Body of pancreas (tissue), 4 donors: ENCODE measurements at places on chromosomes 5 and 9. TPM values are rescaled to one million over a fixed set of nuclear protein-coding genes. Genes with fewer than 3 reads are reported as not detected.

The PCDHAC2 gene
- 1.6 TPM for total RNA-seq

The PCDHB1 gene
- total RNA-seq, result 0.66 TPM

The TRIM52 gene
- 26.0 TPM for total RNA-seq

The AJM1 gene
- 13.2 TPM for total RNA-seq

The SOHLH1 gene
- total RNA-seq, result not detected

The FYB1 gene
- total RNA-seq, result 3.0 TPM

The OSMR gene
- total RNA-seq, result 22.4 TPM

The EGR1 gene
- 139 TPM for total RNA-seq

The ANKRD31 gene
- 0.33 TPM for total RNA-seq

The NFIB gene
- 47.0 TPM for total RNA-seq

- DNase-seq, result no peak
- H3K4me1 ChIP-seq, result no peaks in the 10 kb centered on the region
- H3K27me3 ChIP-seq, result no peaks in the 10 kb centered on the region
- no peak overlapping the region for H3K27ac ChIP-seq
Measured at GRCh38 chr5:17163221-17163620, 54.2 kb upstream of the BASP1 start.

GRCh38 chr5:167709625-167710024 is 581.8 kb upstream of the WWC1 start:
- H3K27ac ChIP-seq, result no peak overlapping the region
- no peaks in the 10 kb centered on the region for H3K4me1 ChIP-seq
- no peak overlapping the region for H3K4me3 ChIP-seq
- no peaks in the 10 kb centered on the region for H3K36me3 ChIP-seq

- no peaks in the 10 kb centered on the region for H3K4me1 ChIP-seq
- peak; percentile 54 for DNase-seq
- no peak within 1 kb of the TSS for H3K27ac ChIP-seq
Measured at GRCh38 chr5:141349917-141350619, at the start of gene PCDHGB1. Gene PCDHGB1, plus strand, starts transcription at chr5:141350099. Its CDS starts 162 bp downstream, at chr5:141350261.

DNA sequence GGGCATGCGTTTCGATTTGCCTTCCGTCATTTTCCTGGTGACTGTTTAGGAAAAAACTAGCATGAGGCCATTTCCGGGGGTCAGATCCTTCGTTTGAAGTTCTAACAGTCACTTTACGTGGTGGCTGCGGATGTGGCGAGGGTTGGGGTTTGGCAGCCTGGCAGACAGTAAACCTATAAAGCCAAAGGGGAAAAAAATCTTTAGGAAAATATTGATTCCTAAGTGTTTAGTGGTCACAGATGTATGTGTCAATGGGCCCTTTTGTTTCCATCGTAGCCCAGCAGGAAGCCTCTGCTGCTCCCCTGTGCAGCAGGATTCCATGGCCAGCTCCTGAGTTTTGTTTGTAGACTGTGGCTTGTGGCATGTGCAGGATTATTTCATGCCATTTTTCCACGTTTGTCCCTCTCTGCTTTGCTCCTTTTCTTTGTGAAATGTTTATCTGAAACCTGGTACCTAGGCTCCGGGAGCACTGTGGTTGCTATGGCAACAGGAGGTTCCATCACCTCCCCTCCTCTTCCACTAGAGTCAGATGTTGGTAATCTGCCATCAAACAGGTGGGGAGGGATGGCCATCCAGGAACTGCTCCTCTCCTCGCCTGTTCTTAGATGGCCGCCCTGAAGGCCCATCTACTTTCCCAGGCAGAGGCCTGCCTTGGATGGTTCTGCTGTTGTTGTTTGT is 202.3 kb downstream of the AOPEP start:
- DNase-seq, result no peak
- peaks cover 3% of the 10 kb centered on the region for H3K4me1 ChIP-seq
- H3K27me3 ChIP-seq, result no peaks in the 10 kb centered on the region
- no peaks in the 10 kb centered on the region for H3K36me3 ChIP-seq

DNA sequence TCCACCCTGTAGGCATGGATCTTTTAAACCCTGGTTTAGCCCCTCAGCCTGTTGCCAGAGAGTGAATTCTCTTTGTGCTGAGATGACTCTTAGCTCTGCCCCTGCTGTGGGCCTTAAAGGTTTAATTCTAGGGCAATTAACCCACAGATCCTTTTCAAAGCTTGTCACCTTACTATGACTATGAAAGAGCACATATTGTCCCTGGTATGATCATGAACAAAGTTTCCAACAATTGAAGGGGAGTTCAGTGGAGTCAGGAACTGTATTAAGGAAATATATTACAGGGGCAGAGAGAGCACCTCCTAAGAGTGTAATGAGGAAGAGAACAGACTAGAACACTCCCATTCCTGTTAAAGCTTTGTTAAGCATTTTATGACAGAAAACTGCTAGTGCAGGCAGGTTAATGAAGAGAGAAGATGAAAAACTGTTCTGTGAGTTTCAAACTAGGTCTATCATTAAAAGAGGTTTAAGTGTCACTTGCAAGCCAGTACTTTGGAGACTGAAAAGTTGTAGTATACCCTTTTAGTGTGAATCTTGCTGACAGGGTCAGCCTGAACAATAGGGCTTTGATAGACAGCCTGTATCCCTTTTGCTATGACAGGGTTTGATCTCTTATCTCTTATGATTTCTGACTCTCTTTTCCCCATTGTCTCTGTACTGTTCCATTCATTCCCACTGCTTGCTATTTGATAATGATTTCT is 104.2 kb upstream of the ELL2 start:
- DNase-seq, result no peak
- H3K4me1 ChIP-seq, result no peaks in the 10 kb centered on the region
- no peaks in the 10 kb centered on the region for H3K27me3 ChIP-seq
- H3K4me3 ChIP-seq, result no peak overlapping the region

DNA sequence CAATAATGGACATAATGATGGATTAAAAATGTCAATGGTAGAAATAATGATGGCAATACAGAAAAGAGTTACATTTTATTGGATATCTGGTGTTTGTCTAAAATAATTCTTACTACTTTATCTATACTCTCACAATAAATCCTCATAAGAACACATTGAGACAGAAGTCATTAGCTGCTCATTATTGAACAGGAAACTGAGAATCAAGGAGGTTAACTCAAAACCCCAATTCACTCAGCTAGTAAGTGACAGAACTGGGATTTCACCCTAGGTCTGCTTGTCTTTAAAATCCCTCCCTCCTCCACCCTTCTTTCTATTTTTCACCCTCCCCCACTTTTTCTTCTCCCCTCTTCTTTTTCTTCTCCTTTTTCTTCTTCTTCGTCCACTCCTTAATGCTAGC is 285.8 kb upstream of the TNC start:
- no peaks in the 10 kb centered on the region for H3K4me1 ChIP-seq
- H3K36me3 ChIP-seq, result no peaks in the 10 kb centered on the region
- DNase-seq, result no peak
- no peak overlapping the region for H3K4me3 ChIP-seq
- no peak overlapping the region for H3K27ac ChIP-seq

GRCh38 chr5:170617533-170618490 is 114.0 kb downstream of the KCNIP1 start:
- no peak for DNase-seq
- no peaks in the 10 kb centered on the region for H3K36me3 ChIP-seq
- no peaks in the 10 kb centered on the region for H3K27me3 ChIP-seq
- H3K27ac ChIP-seq, result no peak overlapping the region
- H3K4me3 ChIP-seq, result no peak overlapping the region

DNA sequence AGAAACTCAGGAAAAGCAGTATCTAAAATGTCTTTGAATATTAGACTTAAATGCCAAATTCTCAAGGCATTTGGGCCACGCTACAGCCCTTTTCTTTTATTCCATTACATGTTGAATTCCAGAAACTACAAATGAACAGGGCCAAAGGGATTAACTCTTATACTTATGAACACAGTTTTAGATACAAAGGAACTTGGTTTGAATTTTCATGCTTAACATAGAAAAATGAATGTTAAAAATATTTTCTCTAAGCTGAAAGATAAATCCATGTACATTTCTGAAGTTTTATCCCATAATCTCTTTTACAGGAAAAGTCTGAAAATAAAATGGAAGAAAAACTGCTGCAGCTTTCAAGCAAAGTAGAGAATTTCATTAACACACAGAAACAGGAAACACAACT is 56.8 kb downstream of the FAM81B start:
- H3K4me3 ChIP-seq, result no peak overlapping the region
- H3K4me1 ChIP-seq, result no peaks in the 10 kb centered on the region
- H3K36me3 ChIP-seq, result no peaks in the 10 kb centered on the region
- H3K27ac ChIP-seq, result no peak overlapping the region
- no peaks in the 10 kb centered on the region for H3K27me3 ChIP-seq
- no peak for DNase-seq

DNA sequence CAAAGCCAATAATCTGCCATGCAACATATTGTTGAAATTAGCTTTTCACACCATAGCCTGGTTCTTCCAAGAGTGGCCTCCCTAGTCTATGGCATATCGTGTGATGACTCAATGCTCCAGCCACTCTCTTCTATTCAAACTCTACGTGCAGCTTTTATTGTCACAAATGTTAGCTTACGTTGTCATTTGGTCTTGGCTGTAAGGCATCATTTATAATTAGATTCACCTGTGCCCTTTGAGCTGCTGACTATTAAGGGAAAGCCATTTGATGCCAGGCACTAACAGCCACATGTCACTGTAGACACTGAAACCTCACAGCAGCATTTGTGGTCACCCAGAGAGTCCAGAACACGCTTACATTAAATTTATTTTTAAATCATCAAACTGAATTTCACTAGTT is 66.8 kb downstream of the APBA1 start:
- no peak overlapping the region for H3K27ac ChIP-seq
- no peak overlapping the region for H3K4me3 ChIP-seq
- no peaks in the 10 kb centered on the region for H3K36me3 ChIP-seq
- no peak for DNase-seq

GRCh38 chr9:138062196-138062595 is 184.6 kb downstream of the CACNA1B start:
- H3K27ac ChIP-seq, result no peak overlapping the region
- no peak for DNase-seq
- no peaks in the 10 kb centered on the region for H3K4me1 ChIP-seq
- no peaks in the 10 kb centered on the region for H3K27me3 ChIP-seq
- H3K36me3 ChIP-seq, result no peaks in the 10 kb centered on the region
- no peak overlapping the region for H3K4me3 ChIP-seq

DNA sequence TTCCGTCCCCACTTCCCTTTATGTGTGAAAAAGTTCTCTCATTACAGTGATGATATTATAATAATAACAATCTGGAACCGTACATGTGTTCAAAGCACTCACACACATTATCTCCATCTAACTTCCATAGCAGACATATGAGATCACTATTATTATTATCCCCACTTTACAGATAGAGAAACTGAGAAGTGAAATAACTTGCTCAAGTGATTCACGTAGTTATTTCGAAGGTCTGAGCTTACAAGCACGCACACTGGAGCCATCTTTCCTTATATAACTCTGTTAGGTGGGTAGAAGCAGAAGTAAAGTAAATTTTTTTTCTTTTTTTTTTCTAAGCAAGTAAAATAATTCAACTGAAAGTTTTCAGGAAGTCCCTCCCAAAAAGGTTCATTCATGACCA is 62.9 kb upstream of the PTGER4 start:
- no peak overlapping the region for H3K4me3 ChIP-seq
- peak overlapping the region; percentile 49 for H3K27ac ChIP-seq
- H3K36me3 ChIP-seq, result no peaks in the 10 kb centered on the region
- no peak for DNase-seq
- no peaks in the 10 kb centered on the region for H3K27me3 ChIP-seq
- no peaks in the 10 kb centered on the region for H3K4me1 ChIP-seq

DNA sequence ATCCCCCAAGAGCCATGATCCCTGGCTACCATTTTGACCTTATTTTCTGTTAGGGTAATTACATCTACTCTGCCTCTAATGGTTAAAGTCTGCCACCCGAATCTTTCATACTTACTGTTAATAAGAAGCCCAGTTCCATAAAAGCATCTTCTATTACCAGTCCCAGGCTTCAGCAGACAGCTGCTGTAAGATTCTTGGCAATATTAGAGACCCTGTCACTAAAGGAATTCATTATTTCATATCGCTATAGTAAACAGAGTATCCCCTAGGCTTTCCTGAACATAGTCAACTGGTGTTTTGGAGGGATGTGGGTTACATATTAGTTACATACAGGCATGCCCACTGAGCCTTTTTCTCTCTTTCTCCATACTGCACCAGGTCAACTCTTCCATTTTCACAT is 608.7 kb upstream of the SEMA6A start:
- no peaks in the 10 kb centered on the region for H3K36me3 ChIP-seq
- no peak overlapping the region for H3K4me3 ChIP-seq
- H3K4me1 ChIP-seq, result no peaks in the 10 kb centered on the region
- no peaks in the 10 kb centered on the region for H3K27me3 ChIP-seq
- no peak for DNase-seq
- no peak overlapping the region for H3K27ac ChIP-seq

GRCh38 chr9:94511134-94511954 is 43.5 kb upstream of the PCAT7 start:
- no peaks in the 10 kb centered on the region for H3K27me3 ChIP-seq
- no peak overlapping the region for H3K4me3 ChIP-seq
- DNase-seq, result no peak
- no peak overlapping the region for H3K27ac ChIP-seq
- no peaks in the 10 kb centered on the region for H3K36me3 ChIP-seq

GRCh38 chr9:91193087-91193657 is 168.5 kb downstream of the AUH start:
- peak; percentile 86 for DNase-seq
- no peak overlapping the region for H3K4me3 ChIP-seq

DNA sequence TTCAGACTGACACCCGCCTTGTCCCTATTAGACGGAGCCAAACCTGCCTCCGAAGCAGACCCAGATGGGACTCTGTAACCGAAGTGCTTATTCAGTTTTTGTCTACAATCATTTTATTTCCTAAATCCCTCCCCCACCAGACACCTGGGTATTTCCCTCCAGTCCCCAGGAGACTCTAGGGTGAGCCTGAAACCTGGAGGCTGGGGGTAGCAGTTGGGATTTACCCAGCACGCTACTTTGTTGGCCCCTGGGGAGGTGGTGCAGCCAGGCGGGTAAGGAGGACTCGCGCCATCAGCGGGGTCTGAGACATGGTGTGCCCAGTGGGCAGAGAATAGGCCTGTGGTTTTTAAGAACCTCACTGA is 1.3 kb upstream of the LHX2 start:
- no peaks in the 10 kb centered on the region for H3K36me3 ChIP-seq
- H3K4me1 ChIP-seq, result peaks cover 40% of the 10 kb centered on the region
- peaks cover 76% of the 10 kb centered on the region for H3K27me3 ChIP-seq
- H3K4me3 ChIP-seq, result no peak overlapping the region
- H3K27ac ChIP-seq, result no peak overlapping the region
